ENCODE measurements at places on chromosomes 11 and 22. TPM values are rescaled to one million over a fixed set of nuclear protein-coding genes. Genes with fewer than 3 reads are reported as not detected.

DNA sequence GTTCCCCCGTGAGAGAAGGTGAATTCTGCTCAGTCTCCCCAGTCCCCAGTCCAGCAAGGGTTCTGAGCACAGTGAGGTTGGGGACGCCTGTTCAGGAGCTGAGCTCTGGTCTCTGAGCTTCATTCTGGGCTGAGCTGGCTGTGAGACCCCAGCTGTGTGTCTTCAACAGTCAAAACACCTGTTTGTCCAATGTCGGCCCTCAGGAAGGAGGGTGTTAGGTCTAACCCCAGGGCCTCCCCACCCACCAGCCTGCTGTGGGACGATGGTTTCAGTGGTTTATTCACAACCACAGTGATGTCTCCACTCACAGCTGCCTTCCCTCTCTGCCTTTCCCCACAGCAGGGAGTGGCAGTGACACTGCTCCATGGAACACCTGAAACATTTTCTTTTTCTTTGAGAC, 1282.9 kb downstream of the TBC1D22A start:
- DNase-seq, result no peak

- no peak for DNase-seq
Measured at GRCh38 chr11:70772950-70773349, 374.6 kb downstream of the CTTN start.

DNA sequence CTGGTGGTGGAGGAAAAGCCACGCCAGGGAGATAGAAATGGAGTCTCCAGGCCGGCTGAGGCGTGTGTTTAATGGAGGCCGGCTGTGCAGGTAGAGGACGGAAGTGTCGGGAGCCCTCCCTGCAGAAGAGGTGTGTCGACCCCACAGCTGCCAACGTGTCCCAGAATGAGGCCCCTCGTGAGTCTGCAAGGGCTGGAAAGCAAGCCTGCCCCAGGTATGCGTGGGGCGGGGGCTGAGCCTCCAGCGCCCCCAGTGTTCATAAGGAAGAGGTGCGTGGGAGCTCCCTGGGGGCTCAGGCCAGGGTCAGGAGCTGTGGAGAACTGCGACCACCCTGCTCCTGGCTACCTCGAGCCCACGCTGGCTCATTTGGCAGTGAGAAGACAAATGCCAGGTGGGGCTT, 38.0 kb upstream of the JAM3 start:
- no peak for DNase-seq

- DNase-seq, result peak; percentile 68
Measured at GRCh38 chr22:44363980-44364750, 51.4 kb upstream of the SHISAL1 start.

- no peak for DNase-seq
Measured at GRCh38 chr22:36899498-36899897, 13.9 kb upstream of the CSF2RB start.

- DNase-seq, result no peak
Measured at GRCh38 chr22:38758276-38758945, 2.6 kb upstream of the SUN2 start.

Gene SLCO2B1
- total RNA-seq, result 117 TPM

Gene TRIM29
- 32.9 TPM for total RNA-seq

Gene DNAJB13
- total RNA-seq, result 4.3 TPM

Measured in kidney (tissue), 22 donors.